ENCODE measurements at places on chromosomes 5 and 9.
A peak's percentile ranks its signal among the peaks of the same experiment; 100 is the strongest.

GRCh38 chr5:92019376-92019990 is 636.4 kb upstream of the ARRDC3 start:
- no peak for DNase-seq

DNA sequence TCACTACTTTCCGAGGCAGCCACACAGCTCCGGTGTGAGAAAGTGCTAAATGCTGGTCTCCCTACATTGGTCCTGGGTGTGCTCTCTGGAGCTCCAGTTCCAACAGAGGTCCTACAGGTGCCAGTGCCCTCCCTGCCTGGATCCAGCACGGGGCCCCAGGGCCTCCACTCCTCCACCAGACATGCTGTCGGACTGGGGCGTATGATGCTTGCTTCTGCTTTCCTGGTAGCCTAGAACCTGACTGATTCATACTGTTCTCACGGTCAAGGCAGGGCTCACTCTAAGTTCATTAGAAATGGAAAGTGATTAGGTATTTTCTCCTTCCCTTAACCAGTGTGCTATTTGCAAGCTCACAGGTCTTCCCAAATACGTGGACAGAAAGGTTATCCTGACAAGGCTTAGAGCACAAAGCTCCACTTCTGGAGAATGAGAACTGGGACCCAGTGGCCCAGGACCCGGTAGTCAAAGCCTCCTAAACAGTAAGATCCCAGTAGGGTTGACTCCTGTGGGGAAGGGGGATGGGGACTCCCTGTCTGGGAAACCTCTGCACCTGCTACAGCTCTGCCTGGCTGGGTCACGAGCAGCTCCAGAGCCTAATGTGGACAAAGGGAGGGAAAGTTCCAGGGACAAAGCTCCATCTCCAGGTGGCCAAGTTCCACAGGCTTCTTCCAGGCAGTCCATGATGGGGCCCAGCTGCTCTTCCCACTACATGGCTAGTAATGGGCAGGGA is 98.1 kb downstream of the PAX5 start:
- DNase-seq = no peak

DNA sequence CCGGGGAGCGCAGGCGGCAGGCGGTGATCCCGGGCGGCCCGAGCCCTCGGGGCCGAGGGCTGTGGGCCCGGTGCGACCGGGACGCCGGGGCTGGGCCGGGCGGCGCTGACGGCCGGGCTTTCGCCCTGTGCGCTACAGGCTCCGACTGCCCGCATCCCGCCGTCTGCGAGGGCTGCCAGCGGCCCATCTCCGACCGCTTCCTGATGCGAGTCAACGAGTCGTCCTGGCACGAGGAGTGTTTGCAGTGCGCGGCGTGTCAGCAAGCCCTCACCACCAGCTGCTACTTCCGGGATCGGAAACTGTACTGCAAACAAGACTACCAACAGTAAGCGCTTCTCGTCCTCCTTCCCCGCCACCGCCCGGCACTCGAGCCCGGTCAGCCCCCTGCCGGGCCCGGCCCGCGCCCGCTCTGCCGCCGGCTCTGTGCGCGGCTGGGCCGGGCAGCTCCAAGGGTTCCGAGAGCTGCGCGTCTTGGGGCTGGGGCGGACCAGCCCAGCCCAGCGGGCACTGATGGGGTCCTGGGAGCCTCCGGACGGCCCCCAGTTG is 1.6 kb downstream of the LMX1B start:
- DNase-seq = peak; percentile 66

DNA sequence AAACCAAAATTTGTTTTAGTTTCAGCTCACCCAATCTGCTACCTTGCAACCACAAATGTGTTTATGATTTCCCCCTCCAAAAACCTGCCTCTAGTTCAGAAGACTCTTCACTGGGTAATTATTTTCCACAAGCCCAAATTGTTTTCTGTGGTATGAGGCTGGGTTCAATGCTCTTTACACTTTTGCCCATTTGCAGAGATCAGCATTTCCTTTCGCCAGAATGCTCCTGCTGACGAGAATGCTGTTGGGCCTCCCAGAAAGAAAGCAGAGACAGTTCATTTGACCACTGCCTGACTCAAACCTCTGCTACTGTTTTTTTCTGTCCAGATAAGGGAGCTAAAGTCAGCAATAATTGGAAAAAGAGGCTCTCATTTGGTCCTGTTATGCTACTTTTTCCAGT is 427.3 kb downstream of the PDE4D start:
- no peak for DNase-seq

DNA sequence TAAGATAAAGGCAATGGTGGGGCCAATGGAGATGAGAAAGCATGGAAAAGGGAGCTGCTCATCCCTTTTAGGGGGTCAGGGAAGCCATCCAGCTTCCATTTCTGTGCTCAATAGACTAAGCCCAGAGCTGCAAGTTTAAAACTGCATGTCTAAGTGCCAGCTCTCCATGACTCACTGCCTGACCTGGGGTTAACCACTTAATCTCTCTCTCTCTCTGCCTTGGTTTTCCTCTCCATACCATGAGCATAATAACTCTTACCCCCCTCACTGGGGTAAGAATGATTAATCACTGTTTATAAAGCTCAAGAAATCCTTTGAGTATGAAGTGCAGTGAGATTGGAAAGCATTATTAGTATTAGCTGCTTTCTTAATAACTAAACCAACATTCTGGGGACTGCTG is 1382.4 kb upstream of the WWC1 start:
- DNase-seq = no peak

DNA sequence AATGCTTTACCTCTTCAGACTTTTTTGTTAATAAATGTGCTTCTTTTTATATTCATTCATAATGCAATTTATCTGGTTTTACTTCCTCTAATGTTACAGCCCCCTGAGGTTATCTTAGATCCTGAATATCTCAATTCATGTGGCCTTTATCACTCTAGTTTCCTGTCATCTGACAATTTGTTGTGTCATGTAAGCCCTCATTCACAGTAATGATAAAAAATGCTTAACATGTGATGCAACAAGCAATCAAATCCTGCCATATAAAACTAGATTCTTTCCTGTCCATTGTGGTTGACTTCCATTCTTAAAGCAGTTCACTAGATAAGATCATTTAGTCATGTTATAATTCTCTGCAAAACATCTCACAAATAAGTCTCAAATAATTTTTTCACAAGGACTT is 991.2 kb upstream of the ACO1 start:
- no peak for DNase-seq

GRCh38 chr9:137199411-137200121 is 975 bp downstream of the TPRN start:
- DNase-seq = no peak

DNA sequence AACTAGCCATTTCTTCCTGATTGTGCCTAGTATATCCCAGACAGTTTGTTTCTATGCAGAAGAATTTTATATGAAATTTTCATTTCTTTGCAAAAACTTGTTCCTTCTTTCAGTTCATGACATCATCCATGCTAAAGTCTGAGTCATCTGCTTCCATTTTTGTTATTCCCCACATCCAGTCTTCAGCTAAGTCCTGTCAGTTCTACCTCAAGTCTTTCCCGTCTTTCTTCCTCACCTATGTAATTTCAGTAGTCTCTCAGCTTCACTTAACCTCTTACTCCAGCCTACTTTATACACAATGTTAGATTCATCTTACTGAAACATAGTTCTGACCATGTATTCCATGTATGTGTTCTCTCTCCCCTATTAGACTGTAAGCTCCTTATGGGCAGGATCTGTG is 39.1 kb downstream of the G3BP1 start:
- no peak for DNase-seq

DNA sequence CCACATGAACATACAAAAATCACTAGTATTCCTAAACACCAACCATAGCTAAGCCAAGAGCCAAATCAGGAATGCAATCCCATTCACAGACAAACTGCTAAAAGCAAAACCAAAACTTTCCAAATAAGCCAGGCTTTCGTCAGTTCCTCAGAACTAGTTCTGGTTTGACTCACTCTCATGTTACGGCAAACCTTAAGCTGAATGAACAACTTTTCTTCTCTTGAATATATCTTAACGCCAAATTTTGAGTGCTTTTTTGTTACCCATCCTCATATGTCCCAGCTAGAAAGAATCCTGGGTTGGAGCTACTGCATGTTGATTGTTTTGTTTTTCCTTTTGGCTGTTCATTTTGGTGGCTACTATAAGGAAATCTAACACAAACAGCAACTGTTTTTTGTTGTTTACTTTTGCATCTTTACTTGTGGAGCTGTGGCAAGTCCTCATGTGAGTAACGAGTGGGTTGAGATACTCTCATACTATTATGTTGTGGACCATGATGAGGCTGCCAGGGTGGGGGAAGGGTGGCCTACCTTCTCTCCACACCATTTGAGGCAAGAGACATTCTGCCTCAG is at the start of gene PDCD1LG2:
PDCD1LG2 (plus strand) TSS at position 172 of the 572 bp plus-strand sequence. CDS start 12,016 bp downstream, outside the sequence.
- no peak for DNase-seq

DNA sequence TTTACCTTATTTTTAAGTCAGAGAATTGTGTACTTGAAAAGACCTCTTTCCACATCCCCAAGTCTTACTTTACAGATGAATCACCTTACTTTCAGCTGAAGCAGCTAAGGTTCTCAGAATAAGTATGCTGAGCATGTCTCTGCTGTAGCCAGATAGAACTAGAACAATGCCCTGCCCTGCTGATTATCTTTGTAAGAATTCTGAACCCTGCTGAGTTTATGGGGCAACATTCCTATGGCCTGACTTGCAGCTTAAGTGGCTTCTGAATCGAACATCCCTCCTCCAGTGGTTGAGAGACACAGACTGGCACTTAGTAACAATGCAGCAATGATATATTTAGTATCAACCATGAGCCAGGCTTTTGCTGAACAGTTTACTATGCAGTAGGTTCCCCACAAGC is 592.0 kb upstream of the WWC1 start:
- no peak for DNase-seq

DNA sequence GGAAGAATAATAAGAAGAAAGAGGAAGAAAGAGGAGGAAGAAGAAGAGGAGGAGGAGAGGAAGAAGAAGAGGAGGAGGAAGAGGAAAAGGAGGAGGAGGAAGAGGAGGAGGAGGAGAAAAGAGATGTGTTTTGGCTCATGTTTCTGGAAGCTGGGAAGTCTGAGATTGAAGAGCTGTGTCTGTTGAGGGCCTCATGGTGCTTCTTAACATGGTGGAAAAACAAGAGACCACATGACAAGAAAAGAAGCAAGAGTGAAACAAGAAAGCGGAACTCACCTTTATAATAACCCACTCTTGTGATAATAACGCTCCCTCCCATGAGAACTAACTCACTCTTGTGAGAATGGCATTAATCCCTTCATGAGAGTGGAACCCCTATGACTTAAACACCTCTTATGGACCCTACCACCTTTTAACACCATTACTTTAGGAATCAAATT is 36.1 kb upstream of the RANBP6 start:
- DNase-seq = no peak

All from left cardiac atrium (tissue), 4 donors.